BJ (cell line): ENCODE measurements at places on chromosomes 5 and 9. TPM values are rescaled to one million over a fixed set of nuclear protein-coding genes. Genes with fewer than 3 reads are reported as not detected.

- DNase-seq: no peak
Measured at GRCh38 chr5:67366691-67367395, 170.2 kb upstream of the CD180 start.

GRCh38 chr5:134226441-134227192 is 744 bp upstream of the PPP2CA start:
- no peak for DNase-seq

GRCh38 chr5:98309785-98310598 is 463.5 kb upstream of the RGMB start:
- peak; percentile 95 for DNase-seq

NEURL1B gene
- polyA plus RNA-seq: 1.5 and 2.3 TPM in 2 replicates

GRCh38 chr5:2749514-2750025 is 1.9 kb downstream of the IRX2 start:
- DNase-seq: no peak
